ENCODE measurements at places on chromosomes 6 and 20. TPM values are rescaled to one million over a fixed set of nuclear protein-coding genes. Genes with fewer than 3 reads are reported as not detected.

DNA sequence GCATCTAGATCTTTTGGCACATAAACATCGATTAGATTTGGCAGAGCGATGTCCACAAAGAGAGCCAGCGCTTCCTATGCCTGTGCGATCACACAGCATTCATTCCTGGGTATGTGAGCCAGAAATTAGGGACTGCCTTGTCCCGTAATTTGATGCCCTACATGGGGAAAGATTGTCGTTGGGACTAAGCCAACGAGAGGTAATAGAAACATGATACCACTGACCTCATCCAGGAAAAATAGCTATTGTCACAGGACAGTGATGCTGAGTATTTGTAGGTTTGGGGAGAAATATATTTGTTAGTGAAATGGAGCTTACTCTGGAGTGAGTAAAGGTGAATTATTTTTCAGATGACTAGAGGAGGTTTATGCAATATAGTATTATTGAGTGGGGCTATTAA is 154.0 kb downstream of the TSHZ2 start:
- no peak for DNase-seq

The ZNF391 gene
- 3.5 TPM for total RNA-seq

The FOXS1 gene
- total RNA-seq = not detected

GRCh38 chr6:15205321-15205720 is 40.5 kb upstream of the JARID2 start:
- DNase-seq = no peak

- no peak for DNase-seq
These were observed 8.1 kb upstream of the C20orf144 start for GRCh38 chr20:33653900-33654596.

The BMP6 gene
- total RNA-seq = 12.7 TPM

The RNF182 gene
- total RNA-seq = 1.7 TPM

The TNNC2 gene
- 0.74 TPM for total RNA-seq

The COX4I2 gene
- 2.3 TPM for total RNA-seq

The ADGRF4 gene
- total RNA-seq = not detected

The SAMD10 gene
- 2.9 TPM for total RNA-seq

- DNase-seq = no peak
These were observed 314.0 kb upstream of the JAG1 start for GRCh38 chr20:10987651-10988383.

The PPP1R14C gene
- total RNA-seq = 0.26 TPM

GRCh38 chr6:15274692-15275387 is 29.0 kb downstream of the JARID2 start:
- DNase-seq = no peak

DNA sequence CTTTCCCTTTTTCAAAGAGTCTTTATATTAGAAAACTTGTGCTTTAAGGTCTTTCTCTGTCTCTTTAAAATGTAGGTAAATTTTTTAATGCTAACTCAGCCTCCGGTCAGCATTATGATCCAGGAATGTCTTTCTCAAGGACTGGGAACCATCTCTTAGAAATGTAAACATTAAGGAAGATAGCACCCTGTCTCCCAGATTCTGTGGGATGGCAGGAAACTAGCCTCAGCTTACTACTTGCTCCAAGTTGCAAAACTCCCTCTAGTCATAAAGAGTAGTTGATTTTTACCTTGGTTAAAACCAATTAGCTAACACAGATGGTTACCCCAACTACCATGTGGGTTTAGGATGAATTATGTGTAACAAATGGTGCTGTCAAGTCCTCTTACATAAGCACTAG is 4.7 kb upstream of the TAAR1 start:
- no peak for DNase-seq

The MEP1A gene
- total RNA-seq = 0.35 TPM

DNA sequence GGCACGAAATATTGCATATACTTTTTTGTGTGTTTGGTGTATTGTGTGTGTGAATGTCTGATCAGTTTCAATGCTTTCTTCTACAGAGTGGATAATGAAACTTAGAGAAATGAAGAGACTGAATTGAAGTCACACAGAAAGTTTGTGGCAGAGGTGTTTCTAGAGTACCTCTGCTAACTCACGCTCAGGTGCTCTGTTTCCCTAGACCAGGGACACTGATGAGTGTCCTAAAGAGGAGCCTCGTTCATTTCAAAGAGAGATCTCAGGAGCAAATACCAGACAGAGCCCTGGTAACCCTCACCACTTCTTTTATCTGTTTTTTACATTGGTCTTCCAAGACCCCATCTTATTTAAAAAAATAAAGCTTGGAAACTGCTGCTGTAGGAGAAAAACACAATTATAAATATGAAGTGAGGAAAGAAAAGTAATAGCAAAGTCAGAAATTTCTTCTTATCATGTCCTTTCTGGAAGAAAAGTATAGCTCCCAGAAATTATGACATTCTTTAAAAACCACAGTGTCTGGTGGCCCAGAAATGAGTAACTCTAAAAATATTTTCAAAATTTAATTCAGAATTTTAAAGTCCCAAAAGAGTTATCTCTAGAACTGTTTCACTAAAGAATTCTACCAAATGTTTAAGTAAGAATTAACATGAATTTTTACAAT is 720.6 kb downstream of the RFPL4B start:
- no peak for DNase-seq

- DNase-seq = no peak
These were observed 170.3 kb upstream of the SOX4 start for GRCh38 chr6:21423106-21423854.

The MUCL3 gene
- not detected for total RNA-seq

The RNF217 gene
- 34.1 TPM for total RNA-seq

DNA sequence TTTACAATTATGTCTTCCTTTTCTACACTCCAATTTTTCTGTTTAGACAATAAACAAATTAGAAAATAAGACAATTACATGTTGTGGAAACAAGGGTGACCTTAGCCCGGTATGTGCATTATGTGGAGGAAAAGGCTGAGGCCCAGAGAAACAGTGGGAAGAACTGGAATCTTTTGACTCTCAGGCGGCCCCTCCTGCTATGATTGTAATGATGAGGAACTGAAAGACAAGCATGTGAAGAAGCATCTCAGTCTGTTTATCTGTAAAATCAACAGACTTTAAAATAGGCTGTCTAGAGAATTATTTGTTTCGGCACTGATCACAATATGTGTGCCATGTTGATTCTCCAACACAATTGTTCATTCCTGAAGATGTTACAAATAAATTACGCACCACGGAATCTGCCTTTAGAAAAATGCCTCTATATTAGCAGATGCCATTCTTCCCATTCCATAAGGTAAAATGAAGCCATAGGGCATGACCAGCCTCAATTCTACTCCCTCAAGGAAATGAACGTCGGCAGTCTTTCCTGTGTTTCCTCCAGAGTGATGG is 1201.6 kb upstream of the CITED2 start:
- no peak for DNase-seq

The HCRTR2 gene
- not detected for total RNA-seq

The SLC22A23 gene
- 23.8 TPM for total RNA-seq

The C20orf204 gene
- total RNA-seq = 0.74 TPM

- DNase-seq = no peak
These were observed 43.6 kb upstream of the FAM83B start for GRCh38 chr6:54802775-54803634.

DNA sequence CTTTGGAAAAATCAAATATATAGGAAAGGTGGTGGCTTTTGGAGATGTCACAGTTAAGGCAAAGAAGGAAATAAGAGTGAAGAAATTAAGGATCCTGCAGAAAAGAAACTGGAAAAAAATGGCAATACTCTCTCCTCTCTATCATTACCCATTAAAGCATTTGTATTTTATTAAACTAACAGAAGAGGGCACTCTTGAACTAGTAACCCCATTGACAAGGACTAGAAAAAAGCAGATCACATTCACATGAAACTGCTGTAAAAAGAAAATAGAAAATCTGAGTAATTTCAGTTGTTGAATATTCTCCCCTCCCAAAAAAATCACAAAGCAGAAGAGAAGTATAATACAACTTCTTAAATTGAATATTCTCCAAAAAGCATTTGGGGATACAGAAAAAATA is 104.1 kb upstream of the SLC35B3 start:
- no peak for DNase-seq

The GNRH2 gene
- not detected for total RNA-seq

The BPIFB4 gene
- total RNA-seq = not detected

DNA sequence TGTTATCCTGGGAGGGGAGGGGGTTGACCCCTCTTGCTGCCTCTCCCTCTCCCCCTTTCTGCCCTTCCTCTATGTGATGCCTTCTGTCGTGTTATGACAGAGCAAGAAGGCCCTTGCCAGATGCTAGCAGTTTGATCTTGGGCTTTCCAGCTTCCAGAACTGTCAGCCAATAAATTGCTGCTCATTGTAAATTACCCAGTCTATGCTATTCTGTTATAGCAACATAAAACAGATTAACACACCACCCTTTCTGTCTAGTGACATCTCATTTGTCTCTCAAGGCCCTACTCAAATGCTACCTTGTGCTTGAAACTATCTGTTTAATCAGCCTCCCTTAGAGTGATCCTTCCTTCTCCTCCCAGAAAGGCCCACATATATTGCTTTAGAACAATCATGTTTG is 16.4 kb upstream of the MAP3K4 start:
- no peak for DNase-seq

GRCh38 chr6:40822619-40823018 is 216.4 kb downstream of the UNC5CL start:
- DNase-seq = no peak

The CST4 gene
- not detected for total RNA-seq

The BACH2 gene
- total RNA-seq = 2.0 TPM

DNA sequence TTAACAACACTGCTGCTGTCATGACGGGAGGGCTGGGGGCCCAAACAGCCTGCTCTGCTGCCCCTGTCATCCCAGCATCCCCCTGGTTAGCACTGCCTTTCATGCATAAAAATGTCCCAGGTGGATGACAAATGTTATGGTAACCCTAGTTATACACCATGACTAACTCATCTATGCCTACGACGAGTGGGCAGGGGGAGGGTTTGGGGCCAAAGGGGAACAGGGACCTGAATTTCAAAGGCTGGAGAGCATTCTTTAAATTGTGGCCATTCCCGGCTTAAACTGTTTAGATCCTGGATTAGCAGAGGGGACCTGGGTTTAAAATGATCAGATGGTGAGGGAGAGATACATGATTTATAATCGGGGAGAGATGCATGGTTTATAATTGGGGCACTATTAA is 24.4 kb downstream of the GNAS-AS1 start:
- DNase-seq = no peak

DNA sequence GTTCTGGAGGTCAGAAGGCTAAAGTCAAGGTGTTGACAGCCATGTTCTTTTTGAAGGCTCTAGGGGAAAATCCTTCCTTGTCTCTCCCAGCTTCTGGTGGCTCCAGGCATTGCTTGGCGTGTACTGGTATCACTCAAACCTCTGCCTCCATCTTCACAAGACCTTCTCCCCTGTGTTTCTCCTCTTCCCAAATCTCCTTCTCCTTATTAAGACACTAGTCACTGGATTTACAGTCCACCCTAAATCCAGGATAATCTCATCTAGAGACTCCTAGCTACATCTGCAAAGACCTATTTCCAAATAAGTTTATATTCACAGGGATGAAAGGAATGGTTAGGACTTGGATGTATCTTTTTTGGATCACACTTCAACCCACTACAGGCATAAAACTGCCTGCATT is 26.0 kb upstream of the CTAGE9 start:
- no peak for DNase-seq

The ZNF311 gene
- 0.64 TPM for total RNA-seq

DNA sequence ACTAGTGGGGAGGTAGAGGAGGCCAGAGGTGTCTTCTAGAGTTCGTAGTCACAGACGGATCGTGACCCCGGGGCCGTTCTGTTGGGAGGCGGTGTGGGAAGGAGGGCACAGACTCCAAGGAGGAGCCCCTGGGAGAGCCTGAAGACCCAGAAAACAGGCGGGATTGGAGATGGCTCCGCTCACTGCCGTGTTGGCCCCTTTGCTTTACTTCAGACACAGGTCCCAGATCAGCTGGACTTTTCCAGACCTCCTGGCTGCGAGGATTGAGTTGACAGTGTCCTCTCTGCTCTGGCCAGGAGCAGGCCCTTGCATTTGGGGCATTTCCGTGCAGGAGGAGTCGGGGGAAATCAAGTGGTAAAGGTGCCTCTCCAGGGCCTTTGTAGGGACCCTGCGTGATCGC is 112.9 kb downstream of the ARMC2 start:
- peak; percentile 72 for DNase-seq

The STMN3 gene
- 9.9 TPM for total RNA-seq

The LINC00237 gene
- total RNA-seq = not detected

- DNase-seq = no peak
These were observed 24.8 kb downstream of the BACH2 start for GRCh38 chr6:90271831-90272230.

The C6orf163 gene
- total RNA-seq = 3.1 TPM

The ME1 gene
- total RNA-seq = 31.7 TPM

The BTN2A1 gene
- 19.9 TPM for total RNA-seq

The GNAS-AS1 gene
- total RNA-seq = 0.42 TPM

- DNase-seq = no peak
These were observed 448.0 kb downstream of the TENT5A start for GRCh38 chr6:81304466-81304865.

Data from mesenteric fat pad (tissue), 1 donor.